Left renal pelvis (tissue), 4 donors: ENCODE measurements at places on chromosomes 6 and 20. TPM values are rescaled to one million over a fixed set of nuclear protein-coding genes. Genes with fewer than 3 reads are reported as not detected.
A peak's percentile ranks its signal among the peaks of the same experiment; 100 is the strongest.

- DNase-seq: no peak
Measured at GRCh38 chr20:39070484-39071231, 108.5 kb downstream of the DHX35 start.

The SLC44A4 gene
- 49.7 TPM for polyA plus RNA-seq

DNA sequence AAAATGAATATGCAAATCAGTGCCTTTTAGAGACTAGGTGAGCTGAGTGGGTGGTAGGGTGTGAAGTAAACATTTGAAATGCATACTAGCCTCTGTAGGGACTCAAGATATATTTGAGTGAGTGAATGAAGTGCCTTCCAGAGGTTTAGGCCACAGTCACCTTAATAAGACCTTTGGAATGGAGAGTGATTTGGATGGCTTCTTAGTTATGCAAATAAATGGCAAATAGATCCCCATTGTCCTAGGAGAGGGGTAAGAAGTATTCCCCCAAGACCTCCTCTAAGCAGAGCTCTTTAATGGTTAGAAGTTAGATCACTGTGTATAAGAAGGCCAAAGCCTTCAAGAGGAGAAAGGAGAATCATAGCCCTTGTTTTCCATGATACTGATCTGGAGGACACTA lies 47.8 kb upstream of the IMPG1 start:
- no peak for DNase-seq

DNA sequence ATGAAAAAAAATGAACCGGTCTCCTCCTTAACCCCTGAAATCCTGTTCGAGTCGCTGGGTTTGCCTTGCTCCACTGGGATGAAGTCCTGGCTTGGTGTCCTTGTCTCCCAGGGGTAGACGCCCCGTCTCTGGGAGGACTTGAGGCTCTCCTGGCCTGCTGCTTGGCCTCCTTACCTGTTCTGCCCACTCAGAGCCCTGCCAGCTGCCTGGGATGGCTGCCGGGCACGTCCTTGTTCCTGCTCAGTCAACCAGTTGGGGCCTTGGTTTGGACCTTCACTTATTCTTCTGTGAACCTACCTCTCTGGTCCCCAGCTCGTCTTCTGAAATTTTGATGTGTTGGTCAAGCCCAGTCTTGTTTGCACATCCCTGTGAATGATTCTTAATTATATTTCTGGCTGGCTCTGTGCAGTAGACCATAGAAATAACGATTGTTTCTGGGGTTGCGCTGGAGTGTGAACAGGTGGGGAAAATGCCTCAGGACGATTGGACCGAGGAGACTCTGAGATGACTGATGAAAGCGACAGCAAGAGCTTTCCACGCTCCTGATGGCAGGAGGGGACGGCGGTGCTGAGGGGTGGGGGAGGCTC lies 126.5 kb upstream of the ESR1 start:
- DNase-seq: no peak

DNA sequence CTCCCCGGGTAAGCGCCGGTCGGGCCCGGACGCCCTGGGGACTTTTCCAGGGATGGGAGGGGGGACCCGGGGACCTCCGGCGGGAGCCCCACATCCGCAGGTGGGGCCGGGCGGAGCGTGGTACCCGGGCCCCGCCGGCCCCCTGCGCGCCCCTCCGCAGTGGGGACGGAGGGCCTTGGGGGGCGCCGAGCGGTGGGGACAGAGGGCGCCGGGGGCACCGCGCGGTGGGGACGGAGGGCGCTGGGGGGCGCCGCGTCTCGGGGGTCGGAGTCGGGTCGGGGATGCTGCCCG lies 270 bp downstream of the PLEKHG1 start:
- no peak for DNase-seq

The IRF4 gene
- 0.75 TPM for polyA plus RNA-seq

The SDC4 gene
- polyA plus RNA-seq: 173 TPM

GRCh38 chr20:14829906-14830305 lies 492.5 kb upstream of the FLRT3 start:
- no peak for DNase-seq

The CD93 gene
- polyA plus RNA-seq: 35.4 TPM

The RIPPLY2 gene
- polyA plus RNA-seq: not detected

GRCh38 chr6:3252861-3253596 lies 5.7 kb upstream of the PSMG4 start:
- no peak for DNase-seq

The KCNK15 gene
- polyA plus RNA-seq: 0.64 TPM

GRCh38 chr6:113476937-113477839 lies 380.0 kb upstream of the MARCKS start:
- DNase-seq: no peak

The SCUBE3 gene
- polyA plus RNA-seq: 48.1 TPM

DNA sequence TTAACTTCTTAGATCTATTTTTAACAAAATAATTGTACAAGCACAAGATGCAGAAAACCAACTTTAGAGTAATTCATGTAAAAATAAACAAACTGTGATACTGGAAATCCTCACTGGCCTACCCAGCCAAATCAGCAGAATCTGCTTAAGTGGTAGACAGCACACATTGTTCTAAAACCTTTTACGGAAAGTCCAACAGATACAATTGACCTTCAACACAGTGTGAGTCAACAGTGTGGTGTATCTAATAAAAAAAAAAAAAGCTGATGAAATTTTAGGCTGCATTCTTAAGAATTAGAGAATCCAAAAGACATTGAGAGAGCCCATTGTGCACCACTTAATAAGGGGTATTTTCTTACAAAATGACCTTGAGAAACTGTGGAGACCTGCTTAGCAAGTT lies 174.5 kb downstream of the COL21A1 start:
- DNase-seq: no peak

The ZSCAN31 gene
- polyA plus RNA-seq: 10.4 TPM

The LGSN gene
- 0.92 TPM for polyA plus RNA-seq

DNA sequence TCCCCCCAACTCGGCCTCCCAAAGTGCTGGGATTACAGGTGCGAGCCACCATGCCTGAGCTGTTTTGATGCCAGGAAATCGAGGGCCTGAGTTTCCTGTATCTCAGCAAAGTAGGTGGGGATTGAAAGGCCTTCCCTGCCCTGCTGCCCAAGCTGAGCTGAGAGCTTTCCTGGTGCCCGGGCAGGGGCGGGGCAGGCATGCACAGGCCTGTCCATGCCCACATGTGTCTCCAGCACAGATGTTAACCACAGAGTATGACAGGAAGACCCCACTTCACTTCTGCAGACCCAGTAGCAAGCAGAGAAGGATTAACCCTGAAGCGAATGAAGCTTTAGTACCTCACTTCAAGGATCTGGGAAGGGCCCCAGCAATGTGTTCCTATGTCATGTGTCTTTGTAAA lies 66.0 kb downstream of the GPR6 start:
- DNase-seq: no peak

GRCh38 chr6:146968041-146968760 lies 236.0 kb upstream of the STXBP5 start:
- DNase-seq: peak; percentile 36

DNA sequence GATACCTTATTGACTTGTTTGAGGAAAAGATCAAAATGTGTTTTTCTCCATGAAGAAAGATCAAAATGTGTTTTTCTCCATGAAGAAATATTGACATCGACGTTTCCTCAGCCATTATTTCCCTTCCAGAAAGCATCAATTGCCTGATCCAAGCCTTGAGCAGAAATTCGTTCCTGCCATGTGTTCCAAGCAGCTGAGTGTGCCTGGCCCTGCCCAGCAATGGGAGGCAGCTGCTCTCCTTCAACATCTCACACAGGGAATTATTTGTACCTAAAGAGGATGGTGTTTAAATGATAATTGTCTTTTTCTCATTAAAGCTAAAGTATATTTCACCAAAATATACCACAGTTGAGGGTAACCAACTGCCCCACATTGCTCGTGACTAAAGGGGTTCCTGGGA lies 7.8 kb upstream of the DUSP22 start:
- no peak for DNase-seq

GRCh38 chr6:63097222-63097621 lies 114.0 kb upstream of the FKBP1C start:
- DNase-seq: no peak

The ATP6V1G2 gene
- 5.7 TPM for polyA plus RNA-seq

- no peak for DNase-seq
Measured at GRCh38 chr6:43491750-43492661, 14.6 kb downstream of the TJAP1 start.

GRCh38 chr20:45138561-45139300 lies 14.5 kb upstream of the WFDC12 start:
- no peak for DNase-seq

- no peak for DNase-seq
Measured at GRCh38 chr6:25122622-25123237, 156.4 kb upstream of the CARMIL1 start.

DNA sequence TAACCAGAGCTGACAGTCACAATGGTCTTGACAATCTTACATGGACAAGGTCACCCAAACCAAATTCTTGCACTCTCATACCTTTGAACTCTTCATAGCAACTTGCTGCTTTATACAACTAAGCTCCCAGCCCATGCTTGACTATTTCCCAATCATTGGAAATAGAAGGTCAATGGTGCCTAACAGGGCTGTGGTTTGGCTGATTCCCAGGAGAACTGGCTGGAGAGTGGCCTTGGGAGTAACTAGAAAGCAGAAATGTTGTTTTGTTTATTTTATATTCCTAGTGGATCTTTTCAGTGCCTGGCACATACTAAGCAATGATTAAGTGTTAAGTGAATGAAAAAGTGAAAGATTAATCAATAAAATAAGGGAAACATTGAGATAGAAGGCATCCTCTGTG lies 3.0 kb downstream of the SPINT4 start:
- no peak for DNase-seq
